ENCODE measurements at places on chromosomes 7 and 10.
A peak's percentile ranks its signal among the peaks of the same experiment; 100 is the strongest.

GRCh38 chr7:2220506-2220905 is 12.2 kb downstream of the MAD1L1 start:
- DNase-seq: no peak

DNA sequence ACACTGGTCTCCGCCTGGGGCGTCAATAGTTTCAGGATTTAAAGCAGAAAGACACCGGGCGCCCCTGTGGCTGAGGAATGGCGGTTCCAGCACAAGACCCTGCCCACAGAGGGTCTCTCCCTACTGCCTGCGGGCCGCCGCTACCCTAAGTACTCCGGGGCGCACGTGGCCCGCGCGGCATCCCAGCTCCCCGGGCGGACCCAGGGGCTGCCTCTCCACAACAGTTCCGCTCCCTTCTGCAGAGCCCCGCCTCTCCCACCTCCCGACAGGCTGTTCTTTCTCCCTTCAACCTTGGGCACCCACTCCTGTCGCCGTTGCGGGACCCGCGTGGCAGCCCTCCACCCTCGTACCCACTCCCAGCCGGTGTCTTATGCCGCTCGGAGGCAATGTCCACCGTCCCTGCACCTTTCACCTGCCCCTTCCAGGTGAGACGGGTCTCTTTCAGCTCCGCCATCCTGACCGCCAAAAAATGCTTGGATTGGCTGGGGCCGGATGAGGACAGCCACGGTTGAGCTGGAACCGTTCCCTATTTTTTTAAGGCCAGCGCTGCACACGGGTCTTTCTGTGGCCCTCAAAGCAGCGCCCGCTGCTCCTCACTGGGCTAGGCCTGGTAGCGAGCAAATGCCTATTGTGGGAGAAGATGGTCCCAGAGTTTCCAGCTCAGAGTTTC is 1.6 kb upstream of the NKX2-3 start:
- no peak for DNase-seq

- no peak for DNase-seq
Observed at GRCh38 chr10:13674645-13675588, 88.2 kb downstream of the PRPF18 start.

DNA sequence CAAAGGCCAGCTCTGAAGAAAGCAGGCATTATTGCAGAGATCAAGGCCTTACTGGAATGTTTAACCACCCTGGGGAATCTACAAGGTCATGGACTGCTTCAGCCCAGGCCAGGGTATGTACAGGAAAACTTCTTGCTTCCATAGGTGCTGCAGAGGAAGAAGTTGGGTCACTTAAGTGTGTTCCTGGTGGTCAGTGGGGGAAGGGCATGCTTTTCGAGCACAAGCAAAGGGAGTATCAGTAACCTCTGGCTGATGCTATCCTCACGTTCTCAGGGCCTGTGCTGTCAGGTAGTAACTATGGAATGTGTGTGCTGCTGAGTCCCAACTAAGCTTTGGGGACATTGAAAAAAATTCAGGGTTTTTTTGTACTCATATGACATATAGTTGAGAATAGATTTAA is 234.0 kb upstream of the SP4 start:
- no peak for DNase-seq

DNA sequence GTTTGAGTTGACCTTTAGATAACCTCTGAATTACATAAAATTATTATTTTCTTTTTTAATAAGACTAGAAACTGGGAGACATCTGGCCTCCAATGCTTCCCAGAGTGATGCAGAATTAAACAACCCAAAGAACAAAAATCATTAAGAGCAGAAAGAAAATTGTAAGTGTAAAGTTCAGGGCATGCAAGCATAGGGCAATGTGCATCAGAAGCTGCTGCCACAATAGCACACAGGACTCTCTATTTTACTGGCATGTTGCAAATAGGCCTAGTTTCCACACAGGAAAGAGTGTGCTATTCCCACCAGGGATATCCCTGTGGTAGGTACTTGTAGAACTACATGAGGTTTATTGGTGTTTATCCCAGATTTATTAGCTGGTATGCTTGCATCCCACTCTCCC is 20.5 kb upstream of the STEAP2 start:
- DNase-seq: no peak

- DNase-seq: peak; percentile 86
Observed at GRCh38 chr7:151062399-151063211, 3.2 kb downstream of the SLC4A2 start.

DNA sequence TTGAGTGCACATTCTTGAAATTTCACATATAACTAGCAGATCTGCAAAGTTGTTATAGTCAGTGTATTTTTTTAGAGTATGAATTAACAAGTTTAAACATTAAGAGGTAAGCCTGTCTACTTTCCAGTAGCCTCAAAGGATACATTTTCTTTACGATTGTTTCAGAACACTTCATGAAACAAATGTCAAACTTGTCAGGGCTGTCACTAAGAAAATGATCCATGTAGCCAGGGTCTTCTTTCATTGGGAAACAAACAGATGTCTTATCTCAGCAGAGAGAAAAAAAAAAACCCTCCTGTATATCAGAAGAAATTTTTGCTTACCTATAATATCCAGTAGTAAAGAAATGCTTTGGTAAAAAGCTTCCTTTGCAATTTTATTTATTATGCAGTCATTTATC is 192.4 kb downstream of the PHF14 start:
- DNase-seq: no peak

DNA sequence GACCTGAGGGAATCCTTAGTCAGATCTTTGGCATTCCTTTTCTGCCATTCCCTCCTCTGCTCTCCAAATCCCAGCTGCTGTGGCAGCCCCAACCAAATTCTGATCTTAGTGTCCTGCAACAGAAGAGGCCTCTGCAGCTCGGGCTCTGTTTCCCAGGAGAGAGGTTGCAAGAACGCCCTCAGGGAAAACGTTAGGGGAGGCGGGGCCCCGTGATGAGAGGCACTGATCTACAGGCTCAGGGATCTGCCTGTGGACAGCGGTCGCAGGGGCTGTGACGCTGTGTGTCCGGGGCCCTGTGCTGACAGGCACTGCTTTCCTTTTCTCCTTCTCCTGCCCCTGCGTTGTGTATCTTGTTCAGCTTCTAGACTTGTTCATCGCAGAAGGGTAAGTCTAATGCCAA is 57.3 kb upstream of the DPYSL4 start:
- DNase-seq: no peak

- DNase-seq: no peak
Observed at GRCh38 chr7:22675421-22675820, 51.6 kb upstream of the IL6 start.

DNA sequence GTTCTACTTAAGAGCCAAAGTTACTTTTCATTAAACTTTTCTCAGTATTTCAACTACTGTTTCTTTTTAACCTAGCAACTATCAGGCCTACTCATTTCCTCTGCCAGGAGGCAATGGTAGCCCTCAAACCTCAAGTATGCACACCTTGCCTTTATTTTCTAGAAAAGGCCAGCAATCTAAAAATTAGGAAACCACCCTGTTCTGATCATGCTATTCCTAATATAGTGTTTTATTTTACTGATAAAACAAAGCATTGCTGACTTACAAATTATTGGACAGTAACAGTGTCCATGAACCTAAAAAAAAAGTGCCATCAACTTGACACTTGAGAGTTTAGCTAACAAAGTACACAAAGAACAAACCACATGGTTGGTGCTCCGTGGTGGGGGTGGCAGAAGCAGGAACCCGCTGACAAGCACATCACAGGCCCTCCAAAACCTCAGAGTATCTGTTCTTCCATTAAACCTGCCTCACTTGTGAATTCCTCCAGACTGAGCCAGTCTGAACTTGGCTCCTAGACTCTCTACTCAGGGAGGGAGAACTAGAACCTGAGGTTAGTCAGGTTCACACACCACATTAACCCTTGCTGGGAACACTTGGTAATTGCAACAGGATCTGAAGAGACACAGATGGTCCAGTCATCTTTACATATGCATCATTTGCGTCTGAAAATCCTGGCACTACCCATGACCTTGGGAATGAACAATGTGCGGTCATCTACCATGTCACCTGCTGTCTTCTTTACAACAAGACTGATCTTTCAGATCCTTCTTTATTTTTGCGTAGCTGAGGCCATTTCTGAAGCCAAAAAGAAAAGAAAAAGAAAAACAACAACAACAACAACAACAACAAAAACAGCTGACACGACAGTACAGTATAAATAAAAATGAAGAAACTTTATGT is 31.9 kb downstream of the PIP4K2A start:
- no peak for DNase-seq

DNA sequence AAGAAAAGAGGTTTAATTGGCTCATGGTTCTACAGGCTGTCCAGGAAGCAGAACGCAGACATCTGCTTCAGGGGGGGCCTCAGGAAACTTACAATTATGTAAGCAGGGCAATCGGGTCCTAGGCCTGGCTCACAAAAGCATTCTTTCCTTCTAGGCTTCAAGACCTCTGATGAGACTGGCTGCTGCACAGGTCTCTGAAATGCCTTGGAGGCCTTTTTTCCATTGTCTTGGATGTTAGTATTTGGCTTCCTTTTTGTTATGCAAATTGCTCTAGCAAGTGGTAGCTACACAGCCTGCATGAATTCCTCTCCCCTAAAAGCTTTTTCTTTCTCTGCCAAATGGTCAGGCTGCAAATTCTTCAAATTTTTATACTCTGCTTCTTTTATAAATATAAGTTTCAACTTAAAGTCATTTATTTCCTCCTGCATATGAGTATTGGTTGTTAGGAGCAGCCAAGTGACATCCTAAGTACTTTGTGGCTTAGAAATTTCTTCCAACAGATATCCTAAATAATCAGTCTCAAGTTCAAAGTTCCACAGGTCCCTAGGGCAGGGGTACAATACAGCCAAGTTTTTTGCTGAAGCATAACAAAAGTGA is 83.1 kb upstream of the SEMA3A start:
- no peak for DNase-seq

- no peak for DNase-seq
Observed at GRCh38 chr10:13347043-13347499, 1.0 kb downstream of the SEPHS1 start.

- DNase-seq: no peak
Observed at GRCh38 chr7:15503603-15504290, 58.1 kb downstream of the AGMO start.

- DNase-seq: no peak
Observed at GRCh38 chr10:108598320-108598695, 1325.0 kb downstream of the XPNPEP1 start.

DNA sequence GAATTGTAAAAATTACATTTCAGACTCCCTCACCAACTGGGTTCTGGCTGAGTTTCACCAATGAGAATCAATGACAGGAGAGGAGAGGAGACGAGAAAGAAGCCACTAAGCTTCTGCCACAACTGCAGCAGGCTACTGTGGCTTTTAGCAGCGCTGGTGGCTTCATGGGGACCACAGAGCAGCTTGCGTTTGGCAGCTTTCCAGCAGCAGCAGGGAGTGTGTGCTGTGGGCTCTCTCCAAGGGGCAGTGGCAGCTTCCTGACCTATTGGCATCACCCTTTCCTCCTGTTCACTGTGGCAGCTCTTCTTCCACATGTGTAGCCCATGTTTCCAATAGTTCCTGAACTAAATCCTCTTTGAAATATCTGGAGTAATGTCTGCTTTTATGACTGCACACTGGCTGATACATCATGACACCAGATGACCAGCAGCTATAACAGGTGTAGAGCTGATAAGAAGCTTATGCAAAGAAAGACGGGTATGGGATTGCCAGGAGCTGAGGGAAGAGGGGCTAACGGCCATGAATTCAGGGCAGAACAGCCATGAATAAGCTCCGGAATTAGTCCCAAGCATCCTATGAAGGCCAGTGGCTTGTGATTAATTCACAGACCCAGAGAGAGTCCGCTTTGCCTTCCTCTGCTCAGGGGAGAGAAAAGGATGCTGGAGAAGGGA is 46.8 kb downstream of the KCNH2 start:
- DNase-seq: no peak

DNA sequence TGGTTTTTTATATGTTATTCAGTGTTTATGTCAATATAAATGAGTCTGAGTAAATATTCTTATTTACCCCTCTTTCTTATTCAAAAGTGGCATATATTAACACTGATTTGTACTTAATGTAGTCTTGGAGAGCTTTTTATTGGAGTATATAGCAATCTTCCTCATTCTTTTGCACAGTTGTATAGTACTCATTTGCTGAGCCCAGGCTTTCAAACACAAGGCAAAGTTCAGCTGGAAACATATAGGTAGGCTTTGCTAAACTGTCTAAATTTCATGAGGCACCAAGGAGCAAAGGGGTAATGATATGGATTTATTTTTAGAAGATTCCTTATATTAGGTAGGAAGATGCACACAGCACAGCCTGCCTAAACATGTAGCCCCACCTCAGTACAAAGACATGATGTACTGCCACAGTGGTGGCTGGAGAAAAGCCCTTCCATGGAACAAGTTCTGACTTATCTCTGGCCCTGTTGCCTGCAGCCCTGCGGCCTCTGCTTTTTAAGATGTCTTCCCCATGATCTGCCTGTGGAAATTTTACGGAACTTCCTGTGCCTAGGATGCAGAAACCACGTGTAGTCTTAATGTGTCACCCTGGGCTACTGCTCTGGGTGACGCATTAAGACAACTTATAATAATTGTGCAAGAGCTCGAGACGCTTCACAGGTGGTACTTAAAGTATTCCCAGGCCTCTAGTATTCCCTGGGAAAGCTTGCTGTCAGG is 9.6 kb upstream of the PDCD4 start:
- no peak for DNase-seq

DNA sequence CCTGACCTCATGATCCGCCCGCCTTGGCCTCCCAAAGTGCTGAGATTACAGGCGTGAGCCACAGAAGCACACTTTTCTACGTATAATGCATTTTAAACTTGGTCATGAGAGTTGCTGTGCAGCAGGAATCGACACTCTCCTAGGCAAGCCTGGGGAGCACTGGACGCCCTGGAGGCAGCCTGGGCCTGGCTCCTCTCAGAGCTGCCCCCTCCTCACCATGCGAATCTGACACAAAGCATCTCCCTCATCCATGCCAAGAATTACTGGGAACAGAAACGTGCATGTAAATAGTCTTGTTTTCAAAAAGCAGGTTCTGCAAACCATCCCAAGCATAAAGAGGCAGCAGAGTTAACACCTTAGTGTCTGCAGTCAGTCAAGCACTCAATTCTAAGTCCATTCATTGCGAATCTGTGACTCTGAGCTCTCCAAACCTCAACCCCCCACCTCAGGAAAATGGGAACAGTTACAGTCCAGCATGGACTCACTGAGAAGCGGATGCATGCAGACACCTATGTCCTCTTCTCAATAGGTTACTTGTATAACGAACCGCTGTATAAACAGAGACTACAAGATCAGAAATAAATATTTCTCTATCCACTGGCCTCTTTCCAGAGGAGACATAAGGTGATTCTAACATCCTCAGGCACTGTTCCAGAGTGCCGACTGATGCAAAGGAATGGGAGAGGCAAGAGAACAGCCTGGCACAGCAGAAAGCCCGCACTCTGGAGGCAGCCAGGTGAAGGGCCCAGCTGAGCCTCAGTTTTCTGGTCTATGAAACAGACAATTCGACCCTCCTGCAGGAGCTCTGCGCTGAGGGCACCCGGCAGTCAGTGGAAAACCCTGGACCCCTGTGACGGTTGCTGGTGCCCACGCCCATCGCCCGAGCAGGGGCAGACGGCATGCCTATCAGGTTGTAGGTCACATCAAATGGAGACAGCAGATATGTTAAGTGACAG is 68.9 kb downstream of the MAD1L1 start:
- no peak for DNase-seq

- no peak for DNase-seq
Observed at GRCh38 chr7:111952783-111953182, 253.4 kb downstream of the DOCK4 start.

- no peak for DNase-seq
Observed at GRCh38 chr7:141558544-141559183, 7.5 kb downstream of the AGK start.

Measured in type B pancreatic cell (in vitro differentiated cells).